ENCODE measurements at places on chromosomes 13 and 19. TPM values are rescaled to one million over a fixed set of nuclear protein-coding genes. Genes with fewer than 3 reads are reported as not detected.

Gene CTXN1
- total RNA-seq, result 11.8 TPM

Gene KLHL1
- not detected for total RNA-seq

Gene CRB3
- total RNA-seq, result 101 TPM

Gene ERICH4
- total RNA-seq, result not detected

Gene ZNF560
- total RNA-seq, result not detected

Gene PNMA8B
- not detected for total RNA-seq

Gene DLEU7
- not detected for total RNA-seq

Gene OVOL3
- total RNA-seq, result not detected

Gene F2RL3
- not detected for total RNA-seq

Gene ZNF667
- not detected for total RNA-seq

Gene CABP5
- not detected for total RNA-seq

Gene OR7D2
- not detected for total RNA-seq

Gene SYNGR4
- 1.2 TPM for total RNA-seq

Gene GGN
- total RNA-seq, result 0.41 TPM

Gene EFNA2
- 43.6 TPM for total RNA-seq

Gene RYR1
- total RNA-seq, result 0.94 TPM

Gene CYP4F8
- total RNA-seq, result not detected

Gene RNF17
- not detected for total RNA-seq

Gene PLPPR3
- not detected for total RNA-seq

Gene ZNF580
- 16.1 TPM for total RNA-seq

Gene KIR3DL1
- total RNA-seq, result not detected

Gene DUXA
- total RNA-seq, result not detected

Gene IZUMO4
- total RNA-seq, result 2.7 TPM

Gene IGLON5
- not detected for total RNA-seq

Gene IGFL1
- total RNA-seq, result not detected

Gene ACER1
- total RNA-seq, result not detected

Gene ZNF577
- total RNA-seq, result 1.1 TPM

Gene SIGLEC5
- not detected for total RNA-seq

Gene ZNF446
- 19.2 TPM for total RNA-seq

Gene SNRPD2
- total RNA-seq, result 802 TPM

Gene RPL21
- 1,125 TPM for total RNA-seq

Gene ZNF221
- total RNA-seq, result 0.68 TPM

Gene SETDB2
- 2.7 TPM for total RNA-seq

Gene C1QTNF9B
- total RNA-seq, result not detected

Gene IGFL3
- total RNA-seq, result not detected

Gene TTC9B
- 0.94 TPM for total RNA-seq

Gene SLC25A41
- 0.13 TPM for total RNA-seq

Gene ANKLE1
- total RNA-seq, result 1.4 TPM

Gene KL
- total RNA-seq, result not detected

Gene EXOC3L2
- not detected for total RNA-seq

Gene ETHE1
- total RNA-seq, result 179 TPM

Gene IGSF23
- total RNA-seq, result not detected

Gene KEAP1
- total RNA-seq, result 114 TPM

Data from HT-29 (cell line).